ENCODE measurements at places on chromosomes 13 and 19.
A peak's percentile ranks its signal among the peaks of the same experiment; 100 is the strongest.

GRCh38 chr19:29056535-29056934 lies 156.4 kb downstream of the UQCRFS1 start:
- no peak for DNase-seq

DNA sequence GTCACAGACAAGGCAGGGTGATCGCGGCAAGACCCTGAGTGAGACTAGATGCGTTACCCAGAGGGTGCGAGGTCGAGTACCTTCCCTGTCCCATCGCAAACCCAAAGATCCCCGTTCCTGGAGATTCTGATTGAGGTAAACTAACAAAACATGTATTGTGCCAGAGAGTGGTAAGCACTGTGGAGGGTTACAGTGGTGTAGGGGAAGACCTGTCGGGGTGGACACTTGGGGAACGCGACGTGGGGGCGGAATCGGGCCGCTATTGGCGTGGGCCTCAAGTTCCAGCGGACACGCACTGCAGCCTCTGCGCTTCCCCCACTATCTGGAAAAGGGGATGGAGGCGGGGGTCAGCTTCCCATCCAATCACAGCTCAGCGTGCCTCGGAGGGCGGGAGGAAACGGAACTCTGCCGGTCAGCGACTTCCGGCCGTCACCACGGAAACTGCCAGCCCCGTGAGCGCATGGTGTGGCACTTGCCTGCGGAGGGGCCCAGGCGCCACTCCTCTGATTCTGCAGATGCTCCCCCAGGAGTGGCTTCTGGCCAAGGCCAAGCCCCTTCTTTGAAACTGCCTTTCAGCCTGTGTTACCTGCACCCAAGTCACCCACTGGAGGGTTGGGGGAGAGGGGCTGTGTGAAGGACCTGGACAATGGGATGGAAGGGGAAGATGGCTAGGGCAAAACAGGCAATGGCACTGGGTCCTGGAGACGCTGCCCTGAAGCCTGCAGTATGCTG lies 1.0 kb upstream of the UBE2M start:
- peak; percentile 97 for DNase-seq

DNA sequence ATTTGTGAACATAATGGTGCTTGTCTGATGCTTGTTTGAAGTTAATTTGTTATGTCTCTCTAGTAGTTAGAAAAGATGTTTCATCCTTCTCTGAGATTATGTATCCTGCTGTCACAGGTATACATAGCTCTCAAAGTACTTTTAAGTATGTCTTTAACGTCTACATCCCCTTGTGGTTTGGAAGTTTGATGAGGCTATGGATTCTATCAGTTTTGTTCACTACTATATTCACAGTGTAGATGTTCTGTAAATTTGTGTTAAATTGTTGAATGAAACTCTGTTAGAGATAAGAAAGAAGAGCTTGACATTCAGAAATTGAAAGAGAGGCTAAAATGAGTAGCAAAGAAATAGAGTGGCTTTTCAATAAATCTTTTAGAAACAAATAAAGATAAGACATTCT lies 304.6 kb upstream of the MIR17HG start:
- no peak for DNase-seq

- DNase-seq: no peak
These were observed 219.7 kb upstream of the SPRY2 start for GRCh38 chr13:80560609-80561008.

DNA sequence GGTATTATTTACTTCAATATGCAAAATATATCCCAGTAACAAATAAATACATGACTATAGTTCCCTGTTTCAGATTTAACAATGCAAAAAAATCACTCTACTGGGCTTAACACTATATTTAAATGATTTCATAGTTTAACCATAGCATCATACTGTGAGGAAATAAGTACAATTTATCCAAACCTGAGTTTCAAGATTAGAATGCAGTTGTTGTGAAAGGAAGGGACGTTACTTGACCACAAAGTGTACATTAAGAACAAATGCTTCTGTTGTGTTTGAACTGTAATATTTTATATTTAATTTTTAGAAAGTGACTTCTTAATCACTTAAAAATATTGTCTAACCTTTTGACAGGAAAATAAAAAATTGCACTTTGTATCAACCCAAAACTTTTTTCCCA lies 1747.9 kb upstream of the SPRY2 start:
- DNase-seq: no peak

GRCh38 chr13:109764470-109765291 lies 21.7 kb downstream of the IRS2 start:
- DNase-seq: no peak

DNA sequence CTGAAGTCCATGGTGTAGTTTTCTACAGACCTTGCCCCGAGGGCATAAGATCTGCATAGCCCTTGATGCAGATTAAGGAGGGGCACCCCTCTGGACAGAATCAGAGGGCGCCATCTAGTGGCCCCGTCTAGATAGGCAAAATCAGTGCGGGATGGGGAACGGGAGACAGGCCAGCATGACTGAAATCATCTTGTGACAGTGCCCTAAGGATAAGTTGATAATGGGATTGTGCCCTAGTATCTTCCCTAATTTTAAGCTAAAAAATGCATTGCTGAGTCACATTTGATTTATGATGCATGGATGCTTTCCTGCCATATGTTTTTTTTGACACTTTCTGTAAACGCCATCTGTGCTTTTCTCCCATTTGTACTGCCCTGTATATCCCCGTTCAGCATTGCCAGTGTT lies 19.0 kb upstream of the GPI start:
- DNase-seq: peak; percentile 95

GRCh38 chr19:14603990-14604387 lies 21.1 kb downstream of the CLEC17A start:
- DNase-seq: no peak

GRCh38 chr19:31415322-31415721 lies 66.1 kb upstream of the TSHZ3 start:
- no peak for DNase-seq
